Mesenchymal stem cell (in vitro differentiated cells and primary cell): ENCODE measurements at places on chromosomes 5 and 9.

DNA sequence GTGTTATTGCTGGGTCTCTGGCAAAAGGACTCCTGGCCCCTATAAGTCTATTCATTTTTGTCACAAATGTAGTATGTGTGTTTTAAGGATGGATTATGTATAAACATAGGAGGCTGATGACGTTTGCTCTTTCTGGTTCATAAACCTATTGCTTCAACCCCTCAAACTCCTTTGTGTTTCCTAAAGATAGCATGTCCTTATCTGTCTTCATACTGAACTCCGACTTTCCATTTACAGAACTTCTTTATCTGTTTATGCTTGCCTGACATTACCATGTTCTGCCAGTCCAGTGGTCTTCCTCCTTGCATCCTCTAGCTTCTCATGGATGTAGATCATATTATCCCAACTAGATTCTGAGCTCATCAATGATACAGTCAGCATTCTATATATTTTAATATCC, 46.1 kb downstream of the ARHGEF28 start:
- H3K4me1 ChIP-seq, result peaks cover 7% of the 10 kb centered on the region
- H3K4me3 ChIP-seq, result no peak overlapping the region
- H3K36me3 ChIP-seq, result no peaks in the 10 kb centered on the region
- no peak for DNase-seq
- H3K27me3 ChIP-seq, result no peaks in the 10 kb centered on the region

DNA sequence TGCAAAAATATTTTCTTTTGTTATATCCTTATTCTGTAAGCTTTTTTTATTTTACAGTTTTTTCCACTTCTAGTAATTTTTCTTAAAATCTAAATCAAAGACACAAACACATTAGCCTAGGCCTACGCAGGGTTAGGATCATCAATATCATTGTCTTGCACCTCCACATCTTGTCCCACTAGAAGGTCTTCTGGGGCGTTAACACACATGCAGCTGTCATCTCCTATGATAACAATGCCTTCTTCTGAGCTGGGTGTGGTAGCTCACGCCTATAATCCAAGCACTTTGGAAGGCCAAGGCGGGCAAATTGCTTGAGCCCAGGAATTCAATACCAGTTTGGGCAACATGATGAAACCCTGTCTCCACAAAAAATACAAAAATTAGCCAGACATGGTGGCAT, 78.9 kb upstream of the LRRC70 start:
- H3K27me3 ChIP-seq, result no peaks in the 10 kb centered on the region
- no peak overlapping the region for H3K27ac ChIP-seq
- DNase-seq, result no peak
- H3K4me3 ChIP-seq, result no peak overlapping the region
- H3K36me3 ChIP-seq, result peaks cover 37% of the 10 kb centered on the region

DNA sequence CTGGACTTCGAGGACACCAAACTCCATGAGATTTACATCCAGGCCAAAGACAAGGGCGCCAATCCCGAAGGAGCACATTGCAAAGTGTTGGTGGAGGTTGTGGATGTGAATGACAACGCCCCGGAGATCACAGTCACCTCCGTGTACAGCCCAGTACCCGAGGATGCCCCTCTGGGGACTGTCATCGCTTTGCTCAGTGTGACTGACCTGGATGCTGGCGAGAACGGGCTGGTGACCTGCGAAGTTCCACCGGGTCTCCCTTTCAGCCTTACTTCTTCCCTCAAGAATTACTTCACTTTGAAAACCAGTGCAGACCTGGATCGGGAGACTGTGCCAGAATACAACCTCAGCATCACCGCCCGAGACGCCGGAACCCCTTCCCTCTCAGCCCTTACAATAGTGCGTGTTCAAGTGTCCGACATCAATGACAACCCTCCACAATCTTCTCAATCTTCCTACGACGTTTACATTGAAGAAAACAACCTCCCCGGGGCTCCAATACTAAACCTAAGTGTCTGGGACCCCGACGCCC, 1.3 kb downstream of the PCDHGC3 start:
- no peak overlapping the region for H3K27ac ChIP-seq
- H3K27me3 ChIP-seq, result no peaks in the 10 kb centered on the region
- DNase-seq, result no peak
- H3K4me1 ChIP-seq, result peaks cover 21% of the 10 kb centered on the region
- peaks cover 21% of the 10 kb centered on the region for H3K36me3 ChIP-seq

- no peak for DNase-seq
- H3K27me3 ChIP-seq, result no peaks in the 10 kb centered on the region
- no peaks in the 10 kb centered on the region for H3K36me3 ChIP-seq
- no peak overlapping the region for H3K27ac ChIP-seq
Measured at GRCh38 chr9:1522219-1522767, 472.1 kb downstream of the DMRT2 start.

DNA sequence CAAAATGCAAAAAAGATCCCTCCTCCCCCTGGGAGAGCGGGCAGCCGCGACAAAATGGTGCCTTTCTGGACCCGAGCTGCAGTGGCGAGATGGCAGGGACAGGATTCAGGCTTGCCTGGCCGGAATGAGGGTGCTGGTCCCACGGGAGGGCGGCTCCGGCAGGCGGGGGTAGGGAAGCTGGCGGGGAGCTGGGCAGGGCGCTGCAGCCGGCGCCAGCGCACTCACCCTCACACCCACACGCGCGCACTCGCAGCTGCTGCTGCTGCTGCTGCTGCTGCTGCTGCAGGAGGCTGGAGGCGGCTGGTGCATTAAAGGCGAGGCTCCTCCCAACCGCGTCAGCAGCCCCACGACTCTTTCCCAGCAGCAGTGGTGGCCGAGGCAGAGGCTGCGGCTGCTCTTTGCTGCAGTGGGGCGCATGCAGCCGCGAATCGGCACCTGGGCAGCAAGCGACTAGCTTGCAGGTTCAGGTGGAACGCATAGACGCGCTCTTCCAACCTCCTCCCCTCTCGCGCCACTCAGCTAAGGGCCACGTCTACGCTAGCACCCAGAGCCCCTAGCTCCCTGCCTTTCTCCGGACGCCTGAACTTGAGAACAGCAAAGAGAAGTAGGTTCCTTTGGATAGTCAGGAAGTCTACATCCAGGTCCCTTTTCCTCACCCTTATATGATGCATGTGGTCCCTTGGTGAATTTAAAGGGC, at the start of gene PPP2R2B:
Gene PPP2R2B (minus strand): TSS at position 282 of the 697 bp plus-strand sequence.
- peaks cover 17% of the 10 kb centered on the region for H3K4me1 ChIP-seq
- H3K27ac ChIP-seq, result no peak within 1 kb of the TSS
- H3K36me3 ChIP-seq, result no peaks in the 10 kb centered on the region
- peak; percentile 51 for DNase-seq
- H3K4me3 ChIP-seq, result peak within 1 kb of the TSS; percentile 74
- H3K27me3 ChIP-seq, result peaks cover 30% of the 10 kb centered on the region

DNA sequence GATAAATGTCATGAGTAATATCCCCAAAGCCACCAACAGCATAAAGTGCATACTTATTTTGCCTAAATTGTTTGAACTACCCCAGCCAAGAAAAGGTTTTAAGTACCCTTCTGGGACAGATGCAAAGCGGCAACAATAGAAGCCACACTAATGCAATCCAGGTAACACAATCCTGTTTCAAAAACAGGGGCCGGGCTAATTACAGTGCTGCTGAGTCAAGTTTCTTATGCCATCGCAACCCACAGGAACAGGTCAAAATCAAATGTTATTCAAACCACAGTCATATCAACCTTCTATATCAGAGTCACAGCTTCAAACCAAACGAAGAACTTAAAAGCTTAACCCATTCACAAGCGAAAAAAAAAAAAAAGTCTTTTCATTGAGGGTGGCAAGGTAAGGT, 28.3 kb downstream of the EBF1 start:
- H3K4me3 ChIP-seq, result no peak overlapping the region
- peaks cover 72% of the 10 kb centered on the region for H3K36me3 ChIP-seq
- no peaks in the 10 kb centered on the region for H3K4me1 ChIP-seq
- H3K27ac ChIP-seq, result no peak overlapping the region
- DNase-seq, result no peak

DNA sequence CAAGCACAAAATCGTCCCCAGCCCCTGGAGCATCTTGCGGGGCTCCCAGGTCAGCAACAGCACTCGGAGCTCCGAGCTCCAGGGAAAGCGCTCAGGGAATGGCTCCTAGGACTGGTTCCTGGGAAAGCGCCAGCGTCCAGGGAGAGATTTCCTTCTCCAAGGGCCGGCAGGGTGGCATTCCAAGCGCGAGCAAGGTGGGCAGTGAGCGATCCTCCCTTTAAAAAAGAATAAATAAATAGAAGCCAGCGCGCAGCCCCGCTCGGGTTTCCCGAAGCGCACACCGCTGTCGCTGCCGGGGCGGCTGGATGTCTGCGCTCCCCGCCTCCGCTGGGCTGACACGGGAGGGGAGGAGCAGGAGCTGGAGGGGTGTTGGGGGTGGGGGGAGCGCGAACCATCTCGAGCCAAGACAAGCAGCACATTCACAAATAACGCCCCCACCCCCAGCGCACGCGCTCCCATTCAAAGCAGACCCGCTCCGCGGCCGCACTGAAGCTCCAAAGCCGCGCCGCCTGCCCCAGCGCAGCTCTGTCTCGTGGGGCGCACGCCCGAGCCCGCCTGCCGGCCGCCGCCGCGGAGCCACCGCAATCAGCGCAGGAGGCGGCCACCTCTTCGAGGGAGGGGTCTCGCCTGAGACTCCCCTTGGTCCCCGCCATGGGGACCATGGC, 327.4 kb downstream of the SH3GL2 start:
- no peaks in the 10 kb centered on the region for H3K36me3 ChIP-seq
- H3K27me3 ChIP-seq, result peaks cover 56% of the 10 kb centered on the region
- H3K4me1 ChIP-seq, result peaks cover 13% of the 10 kb centered on the region
- no peak for DNase-seq

- DNase-seq, result no peak
- H3K4me3 ChIP-seq, result no peak overlapping the region
- no peak overlapping the region for H3K27ac ChIP-seq
- H3K36me3 ChIP-seq, result no peaks in the 10 kb centered on the region
- peaks cover 20% of the 10 kb centered on the region for H3K27me3 ChIP-seq
Measured at GRCh38 chr9:89413963-89414638, 83.8 kb downstream of the SEMA4D start.

DNA sequence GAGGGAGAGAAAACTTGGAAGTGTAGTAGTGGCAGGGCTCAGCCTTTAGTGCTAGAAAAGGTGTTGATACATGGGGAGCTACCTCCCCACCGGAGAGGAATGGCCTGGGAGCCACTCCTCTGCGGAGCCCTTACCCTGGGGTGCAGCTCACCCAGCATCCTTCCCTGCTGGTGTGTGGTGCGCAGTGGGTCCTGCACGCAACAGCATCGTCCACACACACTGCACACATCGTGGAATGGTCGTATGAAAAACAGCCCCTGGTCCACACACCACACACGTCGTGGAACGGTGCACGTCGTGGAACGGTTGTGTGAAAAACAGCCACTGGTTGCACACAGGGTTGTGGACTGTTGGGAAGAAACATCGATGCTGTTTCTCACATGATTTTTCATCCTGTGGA, 16.1 kb upstream of the AHRR start:
- H3K27me3 ChIP-seq, result no peaks in the 10 kb centered on the region
- H3K36me3 ChIP-seq, result peaks cover 45% of the 10 kb centered on the region
- DNase-seq, result no peak

DNA sequence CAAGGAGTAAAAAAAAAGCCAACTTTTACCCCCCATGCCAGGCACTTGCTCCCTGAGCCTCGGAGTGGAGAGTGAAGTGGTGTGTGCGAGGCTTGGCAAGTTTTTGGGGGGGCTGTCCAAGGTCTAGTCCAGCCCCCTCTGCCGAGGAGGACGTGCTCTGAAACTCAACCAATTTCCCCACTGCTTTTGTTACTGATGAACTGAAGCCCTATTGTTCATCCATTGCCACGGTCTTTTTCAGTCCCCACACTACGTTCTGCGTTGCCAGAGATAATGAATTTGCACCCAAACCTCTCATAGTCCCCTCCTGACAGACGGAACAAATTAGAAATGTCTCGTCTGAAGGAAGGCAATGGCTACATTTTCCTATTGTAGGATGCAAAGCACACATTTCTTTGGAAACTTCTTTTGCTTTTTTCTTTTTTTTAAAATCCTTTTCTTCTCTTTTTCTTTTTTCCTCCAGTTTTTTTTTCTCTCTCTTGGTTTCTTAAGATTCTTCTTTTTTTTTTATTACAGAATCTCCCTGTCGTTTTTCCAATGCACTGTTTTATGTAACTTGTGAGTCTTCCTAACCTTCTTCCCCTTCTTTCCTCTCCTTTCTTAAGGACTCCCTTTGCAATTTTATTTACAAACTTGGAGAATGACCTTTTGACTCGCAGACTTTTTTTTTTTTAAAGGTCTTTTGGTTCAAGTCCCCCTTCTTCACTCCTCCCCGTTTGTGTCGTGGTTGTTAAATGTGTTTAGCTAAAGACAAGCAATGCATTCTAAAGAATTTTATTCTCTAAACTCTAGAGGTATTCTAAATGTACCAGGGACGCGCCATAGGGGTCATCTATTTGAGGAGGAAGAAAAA, 209.5 kb downstream of the MEF2C start:
- H3K27ac ChIP-seq, result no peak overlapping the region
- DNase-seq, result no peak
- H3K36me3 ChIP-seq, result no peaks in the 10 kb centered on the region
- no peak overlapping the region for H3K4me3 ChIP-seq
